ENCODE measurements at places on chromosomes 11 and 22. TPM values are rescaled to one million over a fixed set of nuclear protein-coding genes. Genes with fewer than 3 reads are reported as not detected.

The IL18 gene
- not detected for total RNA-seq

The OR2AG1 gene
- total RNA-seq, result not detected

The OR8A1 gene
- not detected for total RNA-seq

The CHADL gene
- 0.75 TPM for total RNA-seq

The TRAF6 gene
- 4.2 TPM for total RNA-seq

The WT1 gene
- not detected for total RNA-seq

The GLB1L2 gene
- 9.8 TPM for total RNA-seq

The FOLR3 gene
- not detected for total RNA-seq

The GLB1L3 gene
- not detected for total RNA-seq

The MMP13 gene
- not detected for total RNA-seq

The THOC5 gene
- 62.6 TPM for total RNA-seq

The FGF19 gene
- total RNA-seq, result not detected

The NAALAD2 gene
- total RNA-seq, result not detected

The FZD4 gene
- 4.6 TPM for total RNA-seq

The DERL3 gene
- not detected for total RNA-seq

The RASD2 gene
- not detected for total RNA-seq

The POTEH gene
- not detected for total RNA-seq

The RIMBP3B gene
- 0.34 TPM for total RNA-seq

The FREY1 gene
- not detected for total RNA-seq

The TMEM25 gene
- 23.1 TPM for total RNA-seq

The ADM2 gene
- total RNA-seq, result not detected

The HRAS gene
- total RNA-seq, result 60.1 TPM

The AMBRA1 gene
- total RNA-seq, result 44.6 TPM

The OR51B4 gene
- not detected for total RNA-seq
